Left cardiac atrium (tissue), 4 donors: ENCODE measurements at places on chromosomes 4 and X. TPM values are rescaled to one million over a fixed set of nuclear protein-coding genes. Genes with fewer than 3 reads are reported as not detected.

GRCh38 chrX:48022100-48022499, 15.3 kb downstream of the SPACA5 start:
- DNase-seq: no peak

UNC5C gene
- 3.3 TPM for total RNA-seq

DNA sequence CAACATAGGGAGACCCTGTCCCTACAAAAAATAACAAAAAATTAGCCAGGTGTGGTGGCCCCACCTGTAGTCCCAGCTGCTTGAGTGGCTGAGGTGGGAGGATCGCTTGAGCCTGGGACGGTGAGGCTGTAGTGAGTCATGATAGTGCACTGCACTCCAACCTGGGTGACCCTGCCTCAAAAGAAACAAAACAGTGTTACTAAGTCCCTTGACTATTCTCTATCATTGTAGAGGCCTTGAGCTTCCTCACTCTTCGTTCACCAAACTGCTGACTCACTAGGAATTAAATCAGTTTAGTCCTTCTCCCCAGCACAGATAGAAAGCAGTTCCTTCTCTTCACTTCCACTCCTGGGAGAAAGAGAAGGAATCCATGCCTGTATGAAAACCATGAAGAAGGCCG, 14.5 kb downstream of the CDS1 start:
- no peak for DNase-seq

DNA sequence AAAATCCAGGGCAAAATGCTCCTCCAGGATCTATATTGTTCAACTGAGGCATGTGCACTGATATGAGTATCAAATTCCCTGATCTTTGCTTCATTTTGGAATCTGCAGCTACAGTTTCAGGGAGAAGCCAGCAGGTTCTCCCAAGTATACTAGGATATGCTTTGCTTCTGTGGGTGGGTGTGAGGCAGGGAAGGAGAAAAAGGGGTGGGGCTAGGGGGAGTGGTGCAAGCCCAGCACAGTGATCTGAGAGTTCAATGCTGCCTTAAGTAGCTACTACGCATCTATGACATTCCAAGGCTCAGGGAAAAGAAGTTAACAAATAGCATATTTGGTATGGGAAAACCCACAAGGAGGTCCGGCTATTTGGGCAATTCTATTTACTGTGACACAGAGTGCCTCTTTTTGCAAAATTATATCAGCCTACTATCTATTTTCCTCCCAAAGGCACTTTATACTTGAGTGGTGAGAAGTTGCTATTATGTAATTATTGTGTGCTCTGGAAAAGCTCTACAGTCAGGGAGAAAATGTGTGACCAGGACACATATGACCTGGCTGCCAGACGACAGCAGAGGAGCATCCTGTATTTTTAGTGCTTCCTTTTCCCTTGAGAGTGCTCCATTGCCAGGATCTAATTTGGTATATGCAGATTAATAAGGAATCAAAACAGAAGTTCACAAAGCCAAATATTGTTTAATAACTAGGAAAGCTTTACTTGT, 162.0 kb downstream of the RNF150 start:
- DNase-seq: no peak

DNA sequence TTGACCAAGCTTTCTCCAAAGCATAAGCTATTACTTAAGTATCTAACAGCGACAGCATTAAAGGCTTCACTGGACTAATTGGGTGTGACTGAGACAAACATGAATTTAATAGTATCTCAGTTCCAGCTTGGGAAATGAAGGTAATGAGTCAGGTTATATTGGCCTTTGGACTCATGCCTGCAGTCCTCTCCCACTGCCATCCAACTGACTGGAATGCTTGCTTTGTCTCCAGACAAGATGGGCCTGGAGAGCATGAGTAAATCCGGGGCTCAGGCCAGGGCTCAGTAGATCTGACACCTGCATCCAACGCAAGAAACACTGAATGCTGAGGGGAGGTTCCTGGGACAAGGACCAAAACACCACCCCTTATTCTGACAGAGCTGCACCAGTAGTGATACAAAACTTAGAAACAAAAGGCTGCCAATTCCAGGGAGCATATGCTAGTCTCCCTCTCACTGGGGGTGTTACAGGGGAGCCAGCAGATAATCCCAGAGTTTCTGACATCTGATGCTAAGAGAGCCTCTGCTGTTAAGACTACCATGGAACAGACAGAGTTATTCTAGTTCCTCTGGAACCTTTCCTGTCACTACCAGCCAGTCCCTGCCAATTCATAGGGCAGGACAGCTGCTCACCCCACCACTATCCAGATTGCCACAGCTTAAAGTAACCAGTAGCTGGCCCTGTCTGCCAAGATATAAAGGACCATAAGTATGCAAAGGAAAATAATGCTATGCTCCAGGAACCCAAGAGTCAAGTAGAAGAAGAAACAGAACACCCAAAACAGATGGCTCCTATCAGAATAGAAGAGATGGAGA, 293.8 kb downstream of the IQCM start:
- no peak for DNase-seq

- no peak for DNase-seq
Observed at GRCh38 chrX:155046129-155046810, 19.6 kb downstream of the FUNDC2 start.

DNA sequence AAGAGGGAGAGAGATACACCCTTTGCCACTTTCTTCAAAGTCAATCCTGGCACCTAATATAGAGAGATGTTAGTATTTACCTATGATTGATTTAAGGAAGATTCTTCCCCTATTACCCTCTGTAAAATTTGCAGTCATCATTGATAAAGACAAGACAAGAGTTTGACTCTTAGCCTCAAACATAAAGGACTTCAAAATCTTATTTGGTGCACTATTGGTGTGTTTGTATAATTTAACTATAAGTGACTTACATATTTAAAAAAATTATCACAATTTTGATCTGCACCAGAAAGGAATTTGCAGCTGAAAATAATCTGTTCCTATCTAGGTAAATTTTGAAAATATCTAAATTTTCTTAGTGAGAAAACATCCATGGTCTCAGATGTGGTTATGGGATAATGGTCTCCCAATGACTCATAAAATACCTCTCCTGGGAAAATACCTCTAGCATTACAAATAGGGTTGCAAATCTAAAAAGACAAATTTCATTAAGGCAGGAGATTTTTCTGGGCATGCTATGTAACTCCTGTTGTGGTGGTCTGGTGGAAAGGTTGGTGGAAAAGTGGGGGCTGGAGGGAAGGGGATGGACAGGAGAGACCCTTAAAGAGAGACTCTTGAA, 173.6 kb upstream of the MED14 start:
- DNase-seq: no peak

DNA sequence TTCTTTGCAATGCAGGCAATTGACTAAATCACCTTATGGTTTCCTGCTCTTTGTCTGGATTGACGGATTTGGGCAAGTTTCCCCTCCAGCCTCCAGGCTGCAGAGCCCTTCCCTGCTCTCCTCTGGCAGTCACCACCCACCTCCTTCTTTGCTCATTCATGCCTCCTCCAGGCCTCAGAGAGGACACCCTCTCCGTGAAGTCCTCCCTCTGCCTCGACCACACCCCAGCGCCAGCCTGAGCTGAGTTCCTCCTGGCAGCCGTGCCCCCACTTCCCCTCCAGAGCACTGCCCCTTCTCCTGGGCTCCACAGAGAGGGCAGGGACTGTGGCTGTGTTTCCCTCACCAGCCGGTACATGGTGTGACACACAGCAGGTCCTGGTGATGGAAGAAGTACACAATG, 53.7 kb downstream of the DCTD start:
- DNase-seq: no peak

DNA sequence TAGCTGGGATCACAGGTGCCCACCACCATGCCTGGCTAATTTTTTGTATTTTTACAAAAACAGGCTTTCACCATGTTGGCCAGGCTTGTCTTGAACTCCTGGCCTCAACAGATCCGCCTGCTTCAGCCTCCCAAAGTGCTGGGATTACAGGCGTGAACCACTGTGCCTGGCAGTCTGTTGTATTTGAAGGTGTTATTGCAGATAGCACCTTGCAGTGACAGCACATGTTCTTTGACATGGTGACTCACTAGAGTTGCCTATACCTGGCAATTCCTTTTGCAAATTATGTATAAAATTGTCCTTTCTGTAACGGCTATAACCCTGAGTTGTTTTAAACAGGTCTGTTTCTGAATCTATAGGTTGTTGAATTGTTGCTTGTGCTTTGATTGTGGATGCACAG, 7.9 kb downstream of the OGT start:
- DNase-seq: no peak

ATOH1 gene
- total RNA-seq: not detected

C4orf51 gene
- not detected for total RNA-seq

TMSB15C gene
- total RNA-seq: 0.32 TPM

ASB5 gene
- 1.3 TPM for total RNA-seq

GAGE12H gene
- not detected for total RNA-seq

DNA sequence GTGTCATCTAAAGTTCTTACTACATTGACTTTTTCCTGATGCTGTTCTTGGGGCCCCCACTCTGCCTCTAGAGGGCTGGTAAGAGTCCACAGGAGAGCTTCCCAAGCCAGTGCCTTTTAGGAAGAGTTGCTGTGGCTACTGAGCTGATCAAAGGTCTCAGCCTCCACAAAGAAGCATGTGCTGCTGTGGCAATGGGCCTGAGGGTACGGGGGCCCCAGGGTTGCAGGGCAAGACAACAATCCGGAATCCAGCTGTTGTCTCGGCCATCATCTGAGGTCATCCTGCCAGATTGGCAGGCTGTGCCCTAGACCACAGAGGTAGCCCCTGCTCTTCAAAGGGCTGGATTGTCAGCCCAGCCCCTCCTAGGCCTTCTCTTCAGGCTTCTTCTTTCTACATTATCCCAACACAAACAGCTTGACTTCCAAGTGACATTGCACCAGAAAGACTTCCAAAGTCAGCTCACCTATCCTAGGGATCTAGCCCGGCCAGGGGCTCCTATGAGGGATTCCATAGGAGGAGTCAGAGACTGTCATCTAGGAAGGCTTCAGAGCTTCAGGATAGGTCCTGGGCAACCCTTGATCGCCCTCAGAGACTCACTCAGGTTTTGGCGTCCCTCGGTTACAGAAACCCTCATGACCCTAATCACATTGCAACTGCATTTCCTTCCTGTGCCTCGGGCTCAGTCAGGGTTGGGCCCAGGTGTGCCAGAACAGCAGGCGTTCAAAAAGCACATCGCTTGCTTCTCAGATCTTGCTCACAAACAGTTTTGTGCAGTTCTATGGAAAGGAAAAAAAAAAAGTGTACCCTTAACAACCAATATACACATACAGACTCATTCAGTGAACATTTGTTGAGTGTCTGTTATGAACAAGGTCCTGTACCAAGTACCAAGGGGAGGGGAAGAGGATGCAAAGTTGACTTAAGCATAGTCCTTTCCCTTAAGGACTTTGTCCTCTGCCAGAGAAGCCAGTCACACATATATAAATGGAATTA, 27.8 kb downstream of the SLC25A5 start:
- no peak for DNase-seq

DNAAF6 gene
- total RNA-seq: not detected

DNA sequence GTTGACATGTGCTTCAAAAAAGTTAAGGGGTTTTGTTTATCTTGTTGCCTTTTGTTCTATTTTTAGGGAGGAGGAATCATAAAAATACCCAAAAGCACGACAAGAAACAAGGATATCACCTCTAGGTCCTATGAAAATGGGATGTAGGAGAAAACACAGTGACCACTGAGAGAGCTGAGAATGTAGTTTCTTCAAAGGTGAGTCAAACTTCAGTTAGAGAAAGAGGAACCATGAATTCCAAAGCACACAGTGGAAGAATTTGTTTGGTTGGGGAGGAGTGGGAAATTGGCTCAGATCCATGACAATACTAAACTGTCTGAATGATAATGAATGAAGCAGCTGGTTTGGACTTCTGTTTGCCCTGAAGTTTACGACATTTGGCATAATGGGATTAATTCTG, 19.1 kb upstream of the FRYL start:
- no peak for DNase-seq

DNA sequence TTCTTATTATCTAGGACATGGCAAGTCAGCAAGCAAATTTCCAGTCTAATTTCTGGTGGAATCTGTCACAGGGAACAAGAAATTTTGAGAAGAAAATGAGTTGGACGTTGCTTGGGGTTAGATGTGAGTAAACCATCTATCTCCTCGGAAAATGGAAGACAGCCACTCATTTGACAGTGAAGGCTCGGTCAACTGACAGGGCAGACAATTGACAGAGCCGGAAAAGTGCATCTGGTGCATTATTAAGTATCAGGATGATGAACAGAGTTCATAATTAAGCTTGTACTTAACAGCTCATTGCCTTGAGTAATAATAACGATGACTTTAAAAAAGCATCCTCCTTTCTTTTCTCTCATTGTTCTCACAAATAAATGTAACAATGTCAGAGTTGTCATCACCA, 168.4 kb downstream of the MAD2L1 start:
- DNase-seq: no peak

DNA sequence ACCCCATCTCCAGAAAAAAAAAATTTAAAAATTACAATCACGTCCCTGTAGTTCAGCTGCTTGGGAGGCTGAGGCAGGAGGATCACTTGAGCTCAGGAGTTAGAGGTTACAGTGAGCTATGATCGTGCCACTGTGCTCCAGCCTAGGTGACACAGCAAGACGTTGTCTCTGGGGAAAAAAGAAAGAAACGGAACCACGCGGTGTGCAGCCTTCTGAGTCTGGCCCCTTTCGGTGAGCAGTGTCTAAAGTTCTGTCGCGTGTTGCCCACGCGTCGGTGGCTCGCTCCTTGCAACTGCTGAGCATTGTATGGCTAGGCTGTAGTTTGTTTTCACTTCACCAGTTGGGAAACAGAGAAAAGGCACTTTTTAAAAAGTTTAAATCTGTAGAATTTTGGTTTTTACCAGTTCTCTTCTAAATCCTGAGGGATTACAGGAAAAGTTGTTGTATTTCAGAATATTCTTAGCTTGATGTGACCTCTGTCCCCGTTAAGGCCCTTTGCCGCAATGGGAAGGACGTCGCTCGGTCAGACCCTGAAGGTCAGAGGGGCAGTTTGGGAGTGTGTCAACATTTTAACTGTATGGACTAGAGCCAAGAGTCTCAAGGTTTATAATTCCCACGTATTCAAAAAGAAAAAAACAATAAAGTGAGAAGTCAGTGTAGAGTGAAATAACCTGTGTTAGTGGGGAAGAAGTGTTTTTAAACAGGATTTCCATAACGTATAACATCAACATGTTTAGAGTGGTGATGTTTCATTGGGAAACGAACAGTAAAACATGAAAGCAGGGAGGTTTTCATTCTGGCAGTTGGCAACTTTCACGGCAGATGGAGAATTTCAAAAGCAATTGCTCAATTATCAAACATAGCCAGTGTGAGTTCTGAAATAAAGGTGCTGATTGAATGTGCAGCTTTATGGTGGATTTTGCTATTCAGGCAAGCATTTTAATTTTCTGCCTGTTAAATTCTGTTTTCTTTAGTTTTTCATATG, 45.8 kb upstream of the MSANTD1 start:
- no peak for DNase-seq

FREM3 gene
- 0.08 TPM for total RNA-seq

GRCh38 chr4:100369871-100370270, 148.0 kb downstream of the EMCN start:
- no peak for DNase-seq

RXFP1 gene
- 0.18 TPM for total RNA-seq

DNA sequence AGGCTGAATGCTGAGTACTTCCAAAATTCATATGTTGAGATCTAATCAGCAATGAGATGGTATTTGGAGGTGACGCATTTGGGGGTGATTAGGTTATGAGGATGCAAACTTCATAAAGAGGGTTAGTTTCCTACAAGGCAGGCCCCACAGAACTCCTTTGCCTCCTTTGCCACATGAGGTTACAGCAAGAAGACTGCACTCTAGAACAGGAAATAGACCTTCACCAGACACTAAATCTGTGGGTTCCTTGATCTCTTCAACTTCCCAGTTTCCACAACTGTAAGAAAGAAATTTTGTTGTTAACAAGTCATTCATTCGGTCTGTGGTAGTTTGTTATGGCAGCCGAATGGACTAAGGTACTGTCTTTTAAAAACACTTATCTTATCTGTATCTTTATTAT, 681.9 kb upstream of the HS3ST1 start:
- no peak for DNase-seq

SORBS2 gene
- 535 TPM for total RNA-seq

MORC4 gene
- 5.3 TPM for total RNA-seq
